IMR-90 (cell line): ENCODE measurements at places on chromosomes 12 and 14.

DNA sequence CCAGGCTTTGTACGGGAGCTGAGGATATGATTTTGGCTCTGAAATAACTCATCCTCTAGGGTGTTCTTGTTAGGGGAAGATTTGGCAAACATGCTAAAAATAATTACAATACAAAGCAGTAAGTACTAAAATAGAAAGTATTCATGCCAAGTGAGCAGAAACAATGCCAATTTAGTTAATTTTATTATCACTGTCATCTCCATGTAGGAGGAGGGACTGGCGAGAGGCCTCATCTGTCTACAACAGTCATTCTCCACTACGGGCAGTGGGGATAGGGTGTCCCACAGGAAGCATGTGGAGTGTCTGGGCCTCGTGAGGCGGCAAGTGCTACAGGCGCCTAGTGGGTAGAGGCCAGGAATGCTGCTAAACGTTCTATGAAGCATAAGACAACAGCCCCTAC, 3.3 kb downstream of the ISM2 start:
- no peak for DNase-seq

DNA sequence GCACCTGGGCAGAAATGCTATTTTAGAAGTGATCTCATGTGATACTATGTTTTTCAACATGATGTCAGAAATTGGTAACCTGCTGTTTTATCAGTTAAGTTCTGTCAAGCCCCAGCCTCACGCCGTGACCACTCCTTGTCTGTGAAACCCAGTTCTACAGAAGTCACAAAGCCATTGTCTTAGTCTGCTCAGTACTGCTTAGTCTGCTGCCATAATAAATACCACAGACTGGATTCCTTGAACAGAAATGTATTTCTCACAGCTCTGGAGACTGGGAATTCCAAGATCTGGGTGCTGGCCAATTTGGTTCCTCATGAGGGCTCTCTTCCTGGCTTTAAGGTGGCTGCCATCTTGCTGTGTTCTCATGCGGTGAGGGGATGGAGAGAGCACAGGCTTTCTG, 176.9 kb downstream of the PRKCH start:
- no peak for DNase-seq

DNA sequence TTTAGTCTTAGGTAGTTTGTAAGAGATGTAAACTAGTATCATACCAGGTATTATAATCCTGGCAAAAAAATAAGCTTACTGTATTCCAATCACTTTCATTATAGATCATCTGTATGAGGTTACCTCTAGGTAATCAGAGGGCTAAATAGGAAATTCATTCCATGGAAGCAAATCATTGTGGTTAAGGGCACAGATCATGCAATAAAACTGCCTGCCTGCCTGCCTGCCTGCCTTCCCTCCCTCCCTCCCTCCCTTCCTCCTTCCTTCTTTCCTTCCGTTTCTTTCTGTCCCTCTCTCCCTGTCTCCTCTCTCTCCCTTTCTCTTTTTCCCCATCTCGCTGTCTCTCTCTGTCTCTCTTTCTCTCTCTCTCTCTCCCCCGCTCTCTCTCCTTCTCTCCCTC, 3.2 kb upstream of the CLEC9A start:
- DNase-seq = no peak

DNA sequence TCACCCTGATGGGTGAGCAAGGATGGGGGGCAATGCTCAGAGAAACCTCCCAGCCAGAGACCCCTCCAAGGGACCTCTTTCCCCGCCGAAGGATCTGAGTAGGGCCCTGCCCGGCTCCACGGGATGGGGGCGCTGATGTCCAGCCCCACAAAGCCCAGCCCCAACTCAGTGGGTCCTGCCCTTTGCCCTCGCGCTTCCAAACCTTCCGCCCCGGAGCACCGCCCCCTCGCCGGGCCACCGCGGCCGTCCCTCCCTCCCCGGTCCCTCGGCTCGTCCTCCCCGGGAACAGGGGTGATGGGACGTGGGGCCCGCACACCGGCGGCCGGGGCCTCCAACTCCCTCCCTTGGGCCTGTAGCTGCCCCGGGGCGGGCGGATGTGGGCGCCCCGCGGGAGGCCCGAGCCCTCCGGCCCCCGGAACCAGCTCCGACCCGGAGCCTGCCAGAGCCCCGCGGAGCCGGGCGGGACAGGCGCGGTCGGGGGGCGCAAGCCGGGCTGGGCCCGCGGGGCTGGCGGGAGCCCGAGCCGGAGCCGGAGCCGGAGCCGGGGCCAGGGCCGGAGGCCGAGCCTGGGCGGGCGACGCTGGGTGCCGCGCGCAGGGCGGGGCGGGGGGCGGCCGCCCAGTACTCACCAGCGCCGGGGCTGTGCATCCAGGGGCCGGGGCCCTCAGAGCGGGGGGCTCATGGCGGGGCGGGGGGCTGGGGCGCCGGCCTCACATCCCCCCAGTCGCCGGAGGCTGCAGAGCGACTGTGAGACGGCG, 386 bp downstream of the HDAC7 start:
- no peak for DNase-seq

- no peak for DNase-seq
These were observed 167.2 kb upstream of the ATP2B1 start for GRCh38 chr12:89875809-89876208.

- no peak for DNase-seq
These were observed 245.5 kb downstream of the ATP23 start for GRCh38 chr12:58186914-58187313.

DNA sequence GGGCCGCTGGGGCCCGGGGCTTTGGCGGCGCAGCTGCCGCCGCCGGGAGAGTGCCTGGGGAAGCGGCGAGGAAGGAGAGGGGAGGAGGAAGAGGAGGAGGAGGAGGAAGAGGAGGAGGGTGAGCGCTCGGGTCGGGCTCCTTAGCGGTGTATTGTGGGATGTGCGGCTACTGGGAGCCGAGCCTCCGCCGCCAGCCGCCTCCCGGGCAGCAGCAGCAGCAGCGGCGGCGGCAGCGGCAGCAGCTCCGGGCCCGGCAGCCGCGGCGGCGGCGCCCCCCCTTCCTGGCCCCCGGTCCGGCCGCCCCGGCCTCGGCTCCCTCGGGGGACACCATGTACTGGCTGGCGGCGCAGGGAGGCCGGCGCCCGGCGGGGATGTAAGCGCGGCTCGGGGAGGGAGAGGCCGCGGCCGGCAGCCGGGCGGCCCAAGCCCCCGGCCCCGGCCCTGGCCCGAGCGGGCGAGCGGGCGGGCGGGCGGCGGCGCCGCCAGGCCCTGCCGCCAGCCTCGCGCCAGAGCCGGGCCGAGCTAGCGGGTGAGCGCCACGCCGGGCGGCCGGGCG, at the start of gene SETD1B:
TSS of gene SETD1B (plus strand) at position 149 of the 556 bp plus-strand sequence. CDS start 729 bp downstream, outside the sequence.
- peak; percentile 44 for DNase-seq

GRCh38 chr14:77543637-77544334, 45.2 kb upstream of the ISM2 start:
- peak; percentile 24 for DNase-seq

DNA sequence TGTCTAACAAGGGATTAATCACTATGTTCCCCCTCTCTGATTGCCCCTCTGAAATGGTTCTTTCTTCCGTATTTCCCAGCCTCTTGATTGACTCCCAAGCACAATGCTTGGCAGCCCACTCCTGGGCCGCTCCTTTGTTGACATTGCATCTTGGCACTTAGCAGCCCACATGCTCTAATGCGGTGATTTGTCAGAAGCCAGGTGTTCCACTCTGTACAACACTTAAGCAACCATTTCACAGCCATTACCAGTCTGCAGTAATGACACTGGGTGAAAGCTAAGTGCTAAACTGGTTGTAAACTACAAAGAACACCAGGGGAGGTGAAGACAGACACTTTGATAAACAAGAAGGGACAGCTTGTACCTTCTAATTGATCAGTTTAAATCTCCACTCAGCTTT, 353.5 kb downstream of the TMEM132D start:
- DNase-seq = no peak

- DNase-seq = no peak
These were observed 41.5 kb downstream of the SNAPC1 start for GRCh38 chr14:61803755-61804154.

GRCh38 chr12:128819293-128820144, 4.2 kb downstream of the SLC15A4 start:
- DNase-seq = no peak

GRCh38 chr12:110813285-110813684, 33.5 kb upstream of the CCDC63 start:
- DNase-seq = no peak

DNA sequence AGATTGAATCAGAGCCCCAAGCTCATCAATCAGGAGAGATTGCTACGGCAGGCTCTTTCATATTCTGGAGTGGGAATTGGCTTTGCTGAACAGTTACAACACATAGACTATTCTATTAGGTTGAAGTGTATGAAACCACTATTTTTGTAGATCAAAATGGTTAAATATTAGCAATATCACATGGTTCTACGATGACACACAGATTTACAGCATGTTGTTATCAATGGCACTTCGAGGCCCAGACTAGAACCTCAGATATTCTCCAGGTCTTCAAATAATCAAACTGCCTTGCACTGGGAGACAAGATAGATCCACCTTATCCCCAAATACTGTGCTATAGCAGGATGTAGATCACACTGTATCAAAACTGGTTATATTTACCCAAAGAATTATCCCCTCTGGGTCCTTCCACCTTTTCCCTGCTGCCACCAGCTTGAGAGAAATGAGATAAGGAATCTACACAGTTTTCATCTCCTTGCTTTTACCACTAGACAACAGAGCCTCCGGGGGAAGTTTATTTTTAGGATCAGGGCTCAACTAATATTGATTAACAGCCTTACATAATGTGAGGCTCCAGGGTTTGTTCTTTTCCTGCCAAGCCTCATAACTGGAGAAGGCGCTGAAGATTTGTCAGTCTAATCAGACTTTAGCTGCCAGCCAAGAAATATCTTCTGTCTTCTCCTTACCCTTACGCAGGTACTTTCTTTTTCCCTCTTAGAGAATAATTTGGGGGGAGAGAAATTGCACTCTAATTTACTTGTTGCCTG, 507.1 kb downstream of the DIO2 start:
- DNase-seq = no peak

GRCh38 chr12:68397566-68398158, 65.5 kb upstream of the MDM1 start:
- no peak for DNase-seq

- DNase-seq = no peak
These were observed 125.6 kb upstream of the RTL1 start for GRCh38 chr14:101028971-101029667.

- no peak for DNase-seq
These were observed 3.8 kb upstream of the GZMH start for GRCh38 chr14:24613241-24613640.

GRCh38 chr14:84819528-84819927, 710.4 kb upstream of the FLRT2 start:
- no peak for DNase-seq

DNA sequence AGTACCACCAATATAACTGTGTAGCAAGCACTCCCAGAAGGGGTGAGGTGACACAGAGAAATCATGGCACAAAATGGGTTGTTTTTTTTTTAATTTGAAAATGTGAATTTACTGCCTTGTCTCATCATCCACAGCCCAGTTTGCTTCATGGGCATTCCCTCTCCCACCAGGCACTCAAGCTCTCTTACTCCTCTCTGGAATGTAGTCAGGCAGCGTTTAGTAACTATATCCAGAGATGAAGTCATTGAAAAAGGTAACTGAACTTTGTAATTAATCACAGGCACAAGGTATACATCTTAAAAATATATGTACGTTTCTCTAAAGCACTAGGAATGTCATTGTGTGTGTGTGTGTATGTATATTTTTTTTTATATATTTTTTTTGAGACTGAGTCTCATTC, 91.4 kb downstream of the FAR2 start:
- no peak for DNase-seq

DNA sequence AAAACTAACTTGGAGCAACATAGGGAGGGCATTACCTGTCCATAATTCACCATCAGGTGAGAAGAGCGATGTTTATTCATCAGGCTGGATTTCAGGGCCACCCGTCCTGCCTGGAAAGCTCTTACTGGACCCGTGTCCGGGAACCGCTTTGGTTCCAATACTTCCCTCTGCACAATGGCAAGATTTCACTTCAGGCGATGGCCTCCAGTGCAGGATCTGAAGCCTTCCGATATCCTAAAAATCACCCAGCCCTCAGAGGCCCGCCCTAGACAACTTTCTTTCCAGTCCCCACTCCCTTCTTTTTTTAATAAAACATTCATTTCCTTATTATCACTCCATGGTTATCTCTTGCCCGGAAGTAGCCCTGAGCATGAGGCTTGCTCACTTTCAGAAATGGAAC, 92.5 kb downstream of the BCL11B start:
- DNase-seq = no peak

- DNase-seq = peak; percentile 64
These were observed 459.2 kb downstream of the RAD51B start for GRCh38 chr14:68278576-68279436.

DNA sequence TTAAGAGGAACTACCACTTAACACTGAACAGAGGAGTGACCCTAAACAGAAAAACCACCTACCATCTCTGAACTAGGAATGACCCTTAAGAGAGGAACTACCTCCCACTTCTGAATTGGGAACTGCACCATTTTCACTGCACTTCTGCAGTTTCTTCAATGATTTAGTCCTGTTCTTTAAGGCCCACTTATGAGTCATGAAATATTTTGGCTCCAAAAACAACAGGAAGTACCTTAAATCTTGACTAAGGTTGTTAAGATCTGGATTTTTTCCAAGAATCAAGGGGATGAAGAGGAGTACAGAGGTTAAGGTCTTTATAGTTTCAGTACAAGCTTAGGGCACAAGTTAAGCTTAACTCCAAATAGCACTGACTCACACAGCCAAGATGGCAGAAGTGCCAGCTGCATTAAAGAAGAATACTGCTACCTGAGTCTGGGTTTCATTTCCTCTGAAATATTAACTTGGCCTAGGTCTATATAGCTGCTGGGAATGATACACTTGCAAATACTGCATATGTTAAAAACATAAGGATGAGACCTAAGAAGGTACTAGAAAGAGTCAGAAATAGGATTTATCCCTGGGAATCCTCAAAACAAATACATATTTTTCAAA, 4.2 kb downstream of the NPC2 start:
- peak; percentile 67 for DNase-seq

DNA sequence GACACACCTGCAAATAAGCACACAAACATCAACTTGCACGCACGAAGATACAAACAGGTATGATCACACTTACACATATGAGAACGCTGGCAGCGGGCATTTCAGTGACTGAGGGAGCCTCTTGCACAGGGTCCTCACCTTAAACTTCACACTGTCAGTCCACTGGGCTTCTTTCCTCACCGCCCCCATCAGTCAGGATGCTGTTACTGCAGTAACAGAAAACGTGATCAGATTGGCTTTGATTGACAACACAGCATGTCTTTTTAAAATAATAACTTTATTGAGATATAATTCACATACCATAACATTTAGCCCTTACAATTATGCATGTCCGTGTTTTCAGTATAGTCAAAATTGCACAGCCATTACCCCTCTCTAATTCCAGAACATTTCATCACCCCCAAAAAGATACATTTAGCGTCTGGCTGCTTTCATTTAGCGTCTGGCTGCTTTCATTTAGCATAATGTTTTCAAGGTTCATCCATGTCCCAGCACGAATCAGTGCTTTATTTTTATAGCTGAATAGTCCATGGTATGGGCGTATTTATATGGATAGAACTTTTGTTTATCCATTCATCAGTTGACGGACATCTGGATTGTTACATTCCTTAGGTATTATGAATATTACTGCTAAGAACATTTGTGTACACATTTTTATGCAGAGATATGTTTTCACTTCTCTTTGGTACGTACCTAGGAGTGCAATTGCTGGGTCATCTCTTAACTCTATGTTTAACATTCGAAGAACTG, 8.4 kb downstream of the CCDC197 start:
- DNase-seq = no peak
